ENCODE measurements at places on chromosomes 2 and 18.

DNA sequence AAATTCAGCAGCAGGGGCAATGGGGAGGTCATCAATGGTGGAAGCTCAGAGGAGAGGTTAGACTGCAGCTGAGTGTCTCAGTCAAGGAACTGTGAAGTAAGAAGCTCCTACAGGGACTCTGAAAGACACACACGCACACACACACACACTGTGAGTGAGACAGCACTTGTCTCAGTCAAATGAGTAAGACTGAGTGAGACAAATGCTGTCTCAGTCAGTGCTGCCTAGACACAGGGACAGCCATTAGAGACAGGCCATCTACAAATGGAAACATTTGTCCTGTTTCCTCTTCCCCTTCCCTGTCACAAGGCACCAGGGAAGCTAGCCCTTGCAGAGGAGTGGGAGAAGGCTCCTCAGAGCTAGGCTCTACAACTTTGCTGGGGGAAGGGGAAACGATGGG is 577.4 kb upstream of the GCFC2 start:
- DNase-seq: no peak

DNA sequence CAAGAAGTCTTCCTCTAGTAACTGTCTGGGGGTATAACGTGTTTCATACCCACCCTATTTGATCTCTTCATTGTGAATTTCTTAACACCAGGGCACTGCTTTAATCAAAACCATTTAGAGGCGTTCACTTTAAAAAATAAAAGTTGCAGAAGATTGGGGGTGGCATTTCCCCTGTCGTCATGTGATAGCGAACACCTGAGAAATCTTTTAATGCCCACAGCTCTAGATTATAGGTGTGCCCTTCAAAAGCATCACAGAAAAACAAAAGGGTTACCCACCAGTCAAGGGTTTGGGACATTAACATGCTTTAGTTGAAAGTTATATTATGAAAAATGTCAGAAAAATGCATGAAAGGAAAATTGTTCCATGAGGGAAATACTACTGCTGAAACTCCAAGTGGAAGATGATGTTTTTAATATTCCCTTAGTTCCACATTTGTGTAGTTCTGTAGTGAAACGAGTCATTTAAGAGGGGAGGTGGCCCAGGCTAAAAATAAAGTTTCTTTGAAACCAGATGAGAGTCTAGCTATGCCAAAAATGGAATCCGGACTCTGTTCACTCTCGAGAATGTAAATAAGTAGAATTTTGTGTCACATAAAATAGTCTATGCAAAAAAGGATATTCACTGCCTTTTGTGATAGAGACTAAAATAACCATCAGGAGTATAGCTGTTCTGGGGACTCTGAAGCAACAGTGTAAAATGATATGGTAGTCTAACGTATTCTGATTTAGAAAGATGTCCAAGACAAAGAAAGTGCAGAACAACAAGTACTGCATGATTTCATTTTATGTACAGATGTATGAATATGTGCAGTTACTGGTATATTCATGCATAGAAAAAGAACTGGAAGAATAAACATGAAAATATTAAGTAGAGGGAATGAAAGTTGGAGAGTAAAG is 95.3 kb downstream of the TMEM247 start:
- no peak for DNase-seq

- no peak for DNase-seq
These were observed 948.8 kb downstream of the SOCS6 start for GRCh38 chr18:71237641-71238040.

DNA sequence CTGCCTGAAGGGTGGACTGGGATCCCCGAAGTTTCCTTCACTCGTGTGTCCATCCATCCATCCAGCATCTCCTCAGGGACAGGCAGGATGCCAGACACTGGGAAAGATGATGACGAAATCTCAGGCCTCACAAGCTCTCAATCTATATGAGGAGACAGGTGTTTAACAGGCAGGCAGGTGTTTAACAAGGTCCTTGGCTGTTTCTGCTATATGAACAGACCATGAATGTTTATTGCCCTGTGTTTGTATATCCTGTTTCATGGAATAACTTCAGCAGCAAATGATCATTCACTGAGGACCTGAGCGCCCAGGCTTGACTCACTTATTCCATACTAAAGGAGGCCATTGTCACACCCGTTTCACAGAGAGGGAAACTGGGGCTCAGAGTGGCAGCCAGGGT is 685.8 kb upstream of the HS6ST1 start:
- DNase-seq: no peak

DNA sequence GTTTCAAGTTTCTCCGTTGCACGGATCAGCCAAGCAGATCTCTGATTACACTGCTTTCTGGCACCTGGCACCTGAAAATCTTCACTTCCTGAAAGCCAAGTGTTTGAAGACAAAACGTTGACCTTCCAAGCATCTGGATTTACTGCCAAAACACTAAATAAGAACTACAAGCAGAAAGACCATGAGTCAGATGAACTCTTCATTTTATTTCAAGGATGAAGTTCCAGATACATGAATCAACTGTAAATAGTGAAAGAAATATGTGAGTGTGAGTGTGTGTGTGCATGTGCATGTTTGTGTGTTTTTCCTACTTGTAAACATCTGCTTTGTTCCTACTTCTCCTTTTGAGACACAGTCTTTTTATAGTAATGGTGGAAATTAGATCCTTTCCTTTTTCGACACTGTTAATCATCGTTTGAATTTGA is 60.0 kb upstream of the DTNA start:
- DNase-seq: no peak

DNA sequence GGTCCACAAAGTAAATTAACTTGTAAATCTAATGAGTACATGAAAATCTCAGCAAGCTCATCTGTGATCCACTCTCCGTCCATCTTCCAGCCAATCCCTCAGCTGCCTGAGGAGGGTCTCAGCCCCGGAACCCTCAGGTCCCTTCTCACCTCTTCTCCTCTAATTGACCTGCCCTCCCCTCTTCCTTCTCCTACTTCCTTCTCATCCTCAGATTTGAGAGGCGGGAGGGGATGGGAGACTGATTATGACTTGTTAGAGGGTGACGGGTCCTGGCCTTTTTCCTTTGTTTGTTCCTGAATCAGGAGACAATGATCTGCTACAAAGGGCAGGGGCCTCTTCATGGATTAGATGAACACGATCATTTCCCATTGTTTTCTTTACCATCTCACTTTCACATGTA is 80.1 kb downstream of the CYBRD1 start:
- no peak for DNase-seq

DNA sequence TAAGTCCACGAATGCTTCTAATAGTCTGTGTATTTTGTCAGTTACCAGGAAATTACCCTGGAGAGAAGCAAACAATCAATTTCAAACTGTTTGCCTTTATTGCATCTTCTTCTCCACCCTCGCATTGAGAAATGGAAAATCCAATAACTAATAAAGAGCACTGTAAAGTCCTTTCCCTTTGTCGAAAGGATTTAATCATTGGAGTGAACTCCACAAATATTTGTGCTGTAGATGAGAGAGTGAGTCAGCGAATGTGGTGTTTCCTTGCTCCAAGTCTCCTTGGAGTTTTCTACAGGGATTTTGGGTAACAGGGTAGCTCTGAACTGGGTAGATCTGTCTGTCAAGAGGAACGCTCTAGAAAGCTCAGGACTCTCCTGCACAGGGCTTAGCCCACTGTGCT is 240.2 kb downstream of the KCNS3 start:
- DNase-seq: no peak

DNA sequence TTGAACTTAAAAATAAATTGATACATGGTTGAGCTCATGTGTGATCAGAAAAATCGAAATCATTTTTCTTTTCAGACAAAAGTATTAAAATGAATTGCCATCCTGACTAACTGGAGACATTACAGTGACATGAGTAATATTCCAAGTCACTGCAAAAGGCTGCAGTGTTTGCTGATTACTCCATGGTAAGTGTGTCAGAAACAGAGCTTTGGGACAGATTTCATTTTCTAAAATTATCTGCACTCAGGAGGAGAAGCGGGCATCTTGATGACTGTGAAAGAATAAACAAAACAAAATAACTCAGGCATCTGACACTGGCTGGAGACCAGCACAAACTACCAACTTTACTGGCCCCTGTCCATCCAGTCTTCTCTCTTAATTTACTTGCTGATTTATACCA is 312.3 kb upstream of the PIK3C3 start:
- no peak for DNase-seq

- no peak for DNase-seq
These were observed 481.0 kb upstream of the MYT1L start for GRCh38 chr2:2812117-2812516.

DNA sequence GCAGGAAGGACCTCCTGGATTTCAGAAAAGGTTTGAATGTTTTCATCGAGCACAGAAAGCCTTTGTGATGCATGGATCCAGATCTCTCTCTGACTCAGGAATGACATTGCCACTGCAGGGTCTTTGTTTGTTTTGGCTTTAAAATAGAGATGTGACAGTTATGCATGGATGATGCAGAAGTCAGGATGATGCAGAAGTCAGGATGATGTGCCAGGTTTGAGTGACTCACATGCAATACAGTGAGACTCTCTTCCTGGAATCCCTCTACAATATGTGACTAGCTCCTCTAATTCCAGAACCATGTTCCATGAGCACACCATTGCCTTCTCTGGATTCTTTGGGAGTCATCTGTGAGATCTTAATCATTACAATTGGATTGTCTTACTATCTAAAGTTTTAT is 177.9 kb upstream of the RAB6C start:
- DNase-seq: no peak

- no peak for DNase-seq
These were observed 215.3 kb upstream of the APCDD1 start for GRCh38 chr18:10239103-10239502.

DNA sequence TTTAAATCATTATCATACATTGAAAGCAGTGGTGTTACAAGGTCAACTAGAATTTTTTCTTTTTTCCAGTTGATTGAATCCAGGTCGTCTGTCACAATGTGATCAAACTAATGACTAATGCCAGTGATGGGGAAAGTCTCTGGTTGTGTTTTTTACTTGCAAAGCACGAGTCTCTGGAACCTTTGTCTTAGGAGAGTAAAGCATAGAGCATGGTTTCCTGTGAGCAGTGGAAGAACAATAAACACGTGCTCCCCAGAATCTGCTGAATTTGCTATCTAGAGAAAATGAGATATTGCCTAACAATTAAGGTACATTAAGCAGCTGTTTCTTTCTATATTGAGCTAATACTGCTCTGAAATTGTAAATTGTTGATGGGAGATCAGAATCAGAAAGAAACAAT is 1332.4 kb upstream of the TMEFF2 start:
- no peak for DNase-seq

- DNase-seq: no peak
These were observed 671.6 kb upstream of the ACVR2A start for GRCh38 chr2:147173189-147173581.

DNA sequence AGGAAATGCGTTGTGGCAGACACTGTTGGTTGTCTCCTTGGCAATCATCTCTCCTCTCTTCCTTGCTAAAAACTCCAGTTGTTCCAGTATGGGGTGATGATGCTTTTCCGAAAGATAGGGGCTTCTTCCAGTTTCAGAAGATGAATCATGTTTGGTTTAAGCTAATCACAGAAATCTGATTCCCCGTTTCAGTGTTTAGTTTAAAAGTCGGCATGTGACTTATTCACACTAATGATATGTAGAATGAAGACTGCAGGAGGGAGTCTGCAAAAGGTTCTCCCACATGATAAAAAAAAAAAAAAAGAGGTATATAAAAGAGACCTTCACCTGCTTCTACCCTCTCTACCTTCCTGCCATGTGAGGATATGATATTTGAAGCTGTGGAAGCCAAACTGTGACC is 239.0 kb upstream of the SIX2 start:
- no peak for DNase-seq

DNA sequence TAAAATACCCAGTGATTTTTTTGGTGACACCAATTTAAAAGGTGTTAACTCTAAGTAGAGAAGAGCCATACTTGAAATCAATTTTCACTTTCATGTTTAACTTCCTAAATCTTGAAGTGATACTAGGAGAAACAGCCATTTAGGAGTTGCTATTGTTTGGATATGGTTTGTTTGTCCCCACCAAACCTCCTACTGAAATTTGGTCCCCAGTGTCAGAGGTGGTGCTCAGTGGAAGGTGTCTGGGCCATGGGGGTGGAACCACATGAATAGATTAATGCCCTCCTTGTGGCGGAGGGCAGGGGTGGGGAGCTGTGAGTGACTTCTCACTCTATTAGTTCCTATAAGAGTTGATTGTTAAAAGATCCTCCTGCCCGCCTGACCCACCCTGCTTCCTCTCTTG is 377.9 kb downstream of the DLGAP1 start:
- DNase-seq: no peak

DNA sequence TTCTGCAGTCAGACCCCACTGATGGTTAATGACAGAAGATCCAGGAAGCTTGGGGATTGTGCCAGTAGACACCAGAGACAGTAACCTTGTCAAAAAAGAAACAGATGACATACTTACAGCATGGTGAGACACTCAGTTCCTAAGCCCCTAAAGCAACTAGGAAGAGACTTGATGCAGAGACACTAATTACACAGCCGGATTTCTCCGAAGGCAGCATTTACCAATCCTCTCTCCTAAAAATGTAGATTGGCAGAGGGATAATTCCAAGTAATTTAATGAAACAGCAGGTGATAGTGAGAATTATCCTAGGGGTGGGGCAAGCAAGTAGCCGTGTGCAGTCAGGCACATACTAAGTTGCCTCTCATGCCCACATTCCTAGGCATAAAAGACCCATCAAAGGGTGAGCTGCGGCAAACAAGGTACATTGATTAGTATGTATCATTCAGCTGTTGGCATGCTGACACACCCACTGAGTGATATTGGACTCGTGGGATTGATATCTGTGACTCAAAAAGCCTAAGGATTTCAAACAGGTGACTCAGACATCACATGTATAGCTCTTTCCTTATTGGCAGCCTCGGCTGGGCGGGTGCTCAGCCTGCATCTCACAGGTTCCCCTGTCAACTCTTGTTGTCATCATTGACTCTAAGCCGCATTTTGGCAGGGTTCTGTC is 296.7 kb upstream of the ATP5MC3 start:
- DNase-seq: no peak

GRCh38 chr2:196591621-196592022 is 47.9 kb upstream of the CCDC150 start:
- DNase-seq: no peak
